ENCODE measurements at places on chromosomes 7 and 10. TPM values are rescaled to one million over a fixed set of nuclear protein-coding genes. Genes with fewer than 3 reads are reported as not detected.

DNA sequence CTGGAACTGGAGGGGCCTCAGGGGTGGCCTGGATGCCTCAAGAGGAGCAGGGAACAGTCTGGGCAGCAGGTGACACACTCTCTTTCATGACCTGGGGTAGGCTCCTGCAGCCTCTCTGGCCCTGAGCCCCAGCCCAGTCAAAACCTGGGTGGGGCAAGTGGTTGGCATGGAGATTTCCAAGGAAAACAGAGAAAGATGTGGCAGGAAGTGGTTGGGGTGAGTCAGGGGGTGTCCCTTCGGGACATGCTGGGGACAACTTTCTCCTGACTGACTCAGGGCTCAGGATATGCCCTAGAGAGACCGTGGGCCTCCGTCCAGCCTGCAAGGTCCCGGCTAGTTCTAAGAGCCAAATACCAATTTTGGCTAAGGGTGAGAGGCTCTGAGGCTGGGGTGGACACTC lies 2.9 kb downstream of the AQP1 start:
- no peak for DNase-seq

The ETV1 gene
- total RNA-seq, result not detected

The GPR26 gene
- total RNA-seq, result not detected

The TDRD1 gene
- total RNA-seq, result 0.13 TPM

The IDE gene
- total RNA-seq, result 54.5 TPM

The LYZL1 gene
- total RNA-seq, result not detected

The HTR5A gene
- not detected for total RNA-seq

DNA sequence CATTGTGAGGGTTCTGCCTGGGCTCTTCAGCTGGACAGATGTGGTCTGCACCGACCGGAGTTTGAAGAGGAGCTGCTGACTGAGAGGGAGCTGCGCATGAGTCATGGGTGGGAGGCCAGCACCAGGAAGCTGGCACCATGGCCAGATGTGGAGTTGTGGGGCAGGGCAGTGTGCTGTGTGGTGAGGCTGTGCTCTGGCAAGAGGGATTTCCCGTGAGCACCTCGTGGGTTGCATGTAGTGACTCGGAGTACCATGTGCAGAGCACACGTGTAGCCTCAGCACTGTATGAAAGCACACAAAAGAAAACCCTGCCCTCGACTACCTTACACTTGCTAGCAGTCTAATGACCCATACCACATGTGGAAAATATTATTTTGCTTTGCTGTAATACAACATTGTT lies 103.4 kb downstream of the WNT2 start:
- no peak for DNase-seq
